Lower leg skin (tissue), 4 donors: ENCODE measurements at places on chromosomes 11 and 22.
A peak's percentile ranks its signal among the peaks of the same experiment; 100 is the strongest.

GRCh38 chr11:123581651-123582399 lies 72.6 kb downstream of the SCN3B start:
- no peak for DNase-seq

GRCh38 chr11:3050386-3051195 lies 6.6 kb downstream of the CARS1 start:
- no peak for DNase-seq

GRCh38 chr11:117020869-117021564 lies 77.2 kb downstream of the SIK3 start:
- DNase-seq, result no peak

DNA sequence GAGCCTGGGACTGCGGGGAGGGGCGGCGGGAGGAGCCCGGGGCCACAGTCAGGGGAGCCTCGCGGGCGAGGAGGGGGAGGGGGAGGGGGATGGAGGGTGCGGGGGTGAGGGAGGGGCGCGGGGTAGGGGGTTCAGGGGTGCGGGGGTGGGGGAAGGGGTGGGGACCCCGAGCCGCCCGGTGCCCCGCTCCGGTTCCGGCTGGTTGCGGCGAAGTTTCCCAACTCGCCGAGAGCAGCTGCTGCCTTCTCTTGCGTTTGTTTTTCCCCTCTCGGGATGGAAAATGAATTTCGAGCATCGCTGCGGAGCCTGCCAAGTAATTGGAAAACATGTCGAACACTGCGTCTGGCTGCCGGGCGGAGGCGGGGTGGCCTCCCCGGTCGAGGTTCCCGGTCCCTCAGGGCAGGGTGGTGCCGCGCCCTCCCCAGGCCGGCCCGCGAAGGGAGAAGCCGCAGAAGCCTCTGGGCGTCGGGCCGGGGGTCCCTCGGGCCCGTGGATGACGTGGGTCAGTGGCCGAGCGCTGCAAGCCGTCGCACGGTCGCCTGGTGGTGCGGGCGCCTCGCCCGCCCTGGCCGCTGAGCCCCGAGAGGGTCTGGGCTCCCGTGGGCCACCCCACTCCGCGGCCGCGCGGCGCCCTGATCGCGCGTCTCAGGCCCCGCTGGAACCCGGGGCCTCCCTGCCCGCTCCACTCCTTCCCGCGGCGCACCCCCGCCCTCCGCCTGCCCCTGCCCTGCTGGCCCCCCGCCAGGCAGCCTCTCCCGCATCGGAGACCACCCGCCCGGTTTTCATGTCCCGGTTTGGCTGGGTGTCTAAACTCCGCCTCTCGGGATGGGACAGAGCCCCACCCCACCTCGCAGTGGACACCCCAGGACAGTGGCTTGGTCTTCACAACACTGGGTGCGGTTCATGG lies 12.1 kb downstream of the SPATA19 start:
- DNase-seq, result no peak

DNA sequence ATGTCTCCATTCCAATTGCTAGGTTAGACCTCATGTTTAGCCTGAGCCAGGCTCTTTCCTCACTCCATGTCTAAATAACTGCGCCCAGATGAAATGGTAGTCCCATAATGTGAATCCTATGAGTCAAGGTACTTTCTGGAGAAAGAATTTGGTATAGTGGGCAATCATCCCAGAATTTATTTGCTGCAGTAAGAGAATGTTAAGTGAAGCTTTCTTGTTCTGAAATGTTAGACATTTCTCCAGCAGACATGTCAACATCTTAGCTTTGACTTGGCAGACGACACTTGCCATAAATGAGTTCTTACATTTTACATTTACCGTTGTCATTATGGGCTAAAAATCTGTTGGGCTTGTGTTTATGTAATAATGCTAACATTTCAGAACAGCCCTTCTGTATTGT lies 165.2 kb downstream of the PGR start:
- no peak for DNase-seq

DNA sequence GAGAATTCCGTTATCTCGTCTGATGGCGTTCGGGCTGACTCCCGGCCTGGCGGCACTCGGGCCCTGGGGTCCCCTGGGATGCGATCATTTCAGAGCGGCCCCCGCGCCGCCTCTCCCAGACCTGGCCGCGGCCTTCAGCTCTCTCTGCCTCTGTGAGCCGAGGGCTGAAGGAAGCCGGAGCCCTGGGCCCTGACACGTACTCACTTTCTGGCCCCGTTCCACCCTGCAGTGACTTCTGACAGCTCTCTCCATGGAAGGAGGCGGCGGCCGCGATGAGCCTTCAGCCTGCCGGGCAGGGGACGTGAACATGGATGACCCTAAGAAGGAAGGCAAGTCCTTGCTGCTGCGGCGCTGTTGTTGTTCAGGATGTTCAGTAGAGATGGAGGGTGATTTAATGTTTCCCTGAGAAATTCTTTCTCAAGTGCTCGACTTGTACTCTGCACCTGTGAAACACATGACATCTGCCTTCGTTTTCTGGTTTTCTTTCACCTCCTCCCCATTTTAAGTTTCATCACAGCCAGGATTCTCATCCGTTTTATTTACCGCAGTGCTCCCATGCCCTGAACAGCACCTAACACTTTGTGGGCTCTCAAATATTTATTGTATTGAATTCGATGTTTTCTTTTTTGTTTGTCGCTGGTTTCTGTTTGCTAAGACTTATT lies 612 bp downstream of the GTSE1 start:
- DNase-seq, result no peak

- DNase-seq, result no peak
Measured at GRCh38 chr11:128709402-128709801, 15.5 kb downstream of the FLI1 start.

- no peak for DNase-seq
Measured at GRCh38 chr11:122108192-122108799, 7.7 kb downstream of the BLID start.

GRCh38 chr22:23184764-23185113 lies 4.4 kb downstream of the BCR start:
- DNase-seq, result no peak

GRCh38 chr11:15258433-15259165 lies 143.9 kb downstream of the INSC start:
- DNase-seq, result no peak

DNA sequence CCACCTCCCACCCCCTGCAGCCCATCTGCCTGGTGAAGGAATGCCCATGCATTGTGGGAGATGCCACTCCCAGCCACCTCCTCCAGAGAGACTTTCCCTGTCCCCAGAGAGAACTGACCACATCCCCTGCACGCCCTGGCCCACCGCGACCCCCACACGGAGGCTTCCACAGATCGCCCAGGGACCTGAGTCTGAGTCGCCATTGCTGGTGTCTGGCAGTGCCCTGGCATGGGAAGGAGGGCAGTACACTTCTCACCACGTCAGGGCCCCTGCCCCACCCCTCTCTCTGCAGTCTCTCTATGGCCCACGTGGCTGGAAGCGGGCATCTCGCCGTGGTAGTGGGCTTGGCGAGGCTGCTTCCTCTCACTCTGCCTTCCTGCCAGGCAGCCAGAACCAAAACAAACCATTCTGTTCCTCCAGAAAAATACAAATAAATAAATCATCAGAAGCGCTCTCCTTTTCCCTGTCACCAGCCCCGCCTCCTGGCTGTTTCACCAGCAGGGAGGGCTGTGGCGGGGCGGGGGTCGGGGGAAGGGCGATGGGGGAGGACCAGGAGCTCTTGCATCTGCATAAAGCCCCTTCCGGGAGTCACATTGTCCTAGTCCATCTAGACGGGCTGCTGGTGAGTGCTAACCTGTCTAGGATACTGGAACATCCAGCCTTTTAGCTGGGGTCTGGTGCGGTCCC lies 20.9 kb downstream of the SHISAL1 start:
- no peak for DNase-seq

GRCh38 chr22:39489094-39490068 lies 12.7 kb upstream of the MIEF1 start:
- DNase-seq, result no peak

GRCh38 chr22:47943729-47944700 lies 1181.6 kb downstream of the TBC1D22A start:
- DNase-seq, result no peak

DNA sequence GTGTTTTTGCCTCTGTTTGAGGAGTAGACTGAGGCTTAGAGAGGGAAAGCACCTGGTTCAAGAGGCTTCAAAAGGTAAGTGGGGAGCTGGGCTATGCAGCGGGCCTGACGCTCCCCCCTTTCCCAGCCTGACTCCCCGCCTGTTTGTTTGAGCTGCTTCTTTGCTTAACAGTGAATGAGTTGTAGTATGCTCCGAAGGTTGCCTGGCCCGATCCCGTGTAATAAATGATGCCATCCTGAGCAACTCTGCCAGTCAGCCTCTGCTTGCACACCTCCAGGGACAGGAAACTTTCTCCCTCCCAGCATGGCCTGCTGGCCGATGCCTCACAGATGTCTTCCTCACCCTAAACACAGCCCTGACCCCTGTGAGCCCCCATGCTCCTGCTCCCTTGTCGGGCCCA lies 45.5 kb upstream of the TTLL12 start:
- no peak for DNase-seq

GRCh38 chr11:85779956-85780640 lies 30.8 kb downstream of the SYTL2 start:
- DNase-seq, result no peak

DNA sequence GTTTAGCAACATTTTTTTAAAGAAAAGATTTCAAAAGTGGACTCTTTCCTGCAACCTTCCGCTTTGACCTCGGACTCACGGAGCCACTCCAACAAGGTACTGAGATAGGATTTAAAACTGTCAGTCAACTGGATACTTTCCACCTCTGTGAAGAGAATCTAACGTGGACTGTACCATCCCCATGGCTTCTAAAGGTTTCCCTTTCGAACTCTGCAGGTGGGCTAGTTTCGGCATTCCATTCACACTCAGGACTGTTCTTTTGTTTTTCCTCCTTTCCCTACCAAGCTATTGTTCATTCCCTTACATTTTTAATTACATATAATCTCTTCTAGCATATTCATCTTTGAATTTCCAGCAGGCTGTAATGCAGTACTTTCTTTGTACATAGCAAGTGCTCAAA lies 88.5 kb upstream of the AKIP1 start:
- DNase-seq, result no peak

GRCh38 chr11:116176484-116177005 lies 596.2 kb downstream of the BUD13 start:
- DNase-seq, result peak; percentile 43

DNA sequence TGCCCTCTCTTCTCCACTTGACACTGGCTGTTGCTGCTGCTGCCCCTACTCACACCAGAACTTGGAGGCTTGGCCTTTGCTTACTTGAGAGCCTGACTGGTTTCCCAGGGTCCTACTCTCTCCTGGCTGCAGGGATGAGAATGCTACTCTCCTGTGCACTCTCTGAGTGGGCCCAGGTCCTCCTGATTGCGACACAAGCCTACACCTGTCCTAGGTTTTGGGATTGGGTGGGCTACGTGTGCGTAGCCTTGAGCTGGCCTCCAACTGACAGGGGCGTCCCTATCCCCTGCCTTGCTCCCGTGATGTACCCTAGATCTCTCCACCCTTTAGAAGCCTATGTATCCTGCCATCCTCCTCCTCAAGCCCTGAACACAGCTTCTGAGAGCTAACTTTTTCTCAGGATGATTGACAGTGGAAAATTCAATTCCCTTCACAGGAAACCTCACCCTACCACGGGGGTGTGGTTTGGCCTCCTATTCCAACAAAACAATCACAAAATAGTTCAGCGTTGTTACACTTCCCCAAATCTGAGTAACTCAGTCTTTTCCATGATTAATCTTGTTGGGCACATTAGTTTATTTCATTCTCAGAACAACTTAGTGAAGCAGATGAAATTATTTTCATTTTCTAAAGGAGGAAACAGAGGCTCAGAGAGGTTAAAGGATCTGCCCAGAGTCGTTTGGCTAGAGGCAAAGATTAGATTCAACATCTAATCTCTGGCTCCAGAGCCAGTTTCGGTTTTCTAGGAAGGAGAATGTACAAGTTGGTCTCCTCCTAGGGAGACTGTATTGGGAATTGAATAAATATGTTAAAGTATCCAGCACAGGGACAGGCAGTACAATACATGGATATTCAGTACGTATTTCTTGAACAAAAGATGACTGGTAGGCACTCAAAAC lies 17.6 kb upstream of the AMOTL1 start:
- DNase-seq, result no peak

DNA sequence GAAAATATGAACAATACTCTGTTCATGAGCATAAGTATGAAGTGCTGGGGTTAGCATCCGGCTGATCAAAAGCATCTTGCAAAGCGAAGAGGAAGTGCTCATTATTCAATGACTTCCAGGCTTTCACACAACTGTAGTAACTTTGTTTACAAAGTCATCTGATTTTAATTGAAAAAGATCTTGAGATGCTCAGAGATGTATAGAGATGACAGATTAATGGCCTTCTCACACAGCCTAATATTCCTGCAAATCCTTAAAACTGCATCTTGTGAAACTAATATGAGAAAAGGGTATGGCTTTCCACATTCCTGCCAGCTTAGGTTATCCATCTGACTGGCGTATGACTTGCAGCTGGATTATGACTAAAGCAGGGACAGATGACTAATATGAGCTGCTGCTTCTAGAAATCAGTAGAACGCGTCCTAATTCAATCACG lies 125.4 kb downstream of the CASP12 start:
- no peak for DNase-seq

GRCh38 chr22:48365386-48365785 lies 1462.3 kb downstream of the BRD1 start:
- peak; percentile 69 for DNase-seq

DNA sequence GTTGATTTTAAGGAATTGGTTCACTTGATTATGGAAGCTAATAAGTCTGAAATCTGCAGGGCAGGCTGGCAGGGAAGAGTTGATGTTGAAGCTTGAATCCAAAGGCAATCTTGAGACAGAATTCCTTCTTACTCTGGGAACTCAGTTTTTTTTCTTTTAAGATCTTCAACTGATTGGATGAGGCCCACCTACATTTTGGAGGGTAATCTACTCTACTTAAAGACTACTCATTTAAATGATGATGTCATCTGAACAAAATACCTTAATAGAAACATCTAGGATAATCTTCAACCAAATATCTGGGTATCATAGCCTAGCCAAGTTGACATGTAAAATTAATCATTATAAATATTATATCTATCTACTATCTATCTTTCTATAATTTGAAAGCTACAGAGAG lies 163.2 kb downstream of the PGR start:
- no peak for DNase-seq

GRCh38 chr11:111748035-111748804 lies 18.0 kb downstream of the PPP2R1B start:
- no peak for DNase-seq

- no peak for DNase-seq
Measured at GRCh38 chr11:32115446-32115845, 24.6 kb downstream of the RCN1 start.

- DNase-seq, result no peak
Measured at GRCh38 chr11:84829162-84829561, 798.0 kb downstream of the DLG2 start.

GRCh38 chr22:24901448-24901847 lies 45.0 kb downstream of the LHFPL7 start:
- no peak for DNase-seq

DNA sequence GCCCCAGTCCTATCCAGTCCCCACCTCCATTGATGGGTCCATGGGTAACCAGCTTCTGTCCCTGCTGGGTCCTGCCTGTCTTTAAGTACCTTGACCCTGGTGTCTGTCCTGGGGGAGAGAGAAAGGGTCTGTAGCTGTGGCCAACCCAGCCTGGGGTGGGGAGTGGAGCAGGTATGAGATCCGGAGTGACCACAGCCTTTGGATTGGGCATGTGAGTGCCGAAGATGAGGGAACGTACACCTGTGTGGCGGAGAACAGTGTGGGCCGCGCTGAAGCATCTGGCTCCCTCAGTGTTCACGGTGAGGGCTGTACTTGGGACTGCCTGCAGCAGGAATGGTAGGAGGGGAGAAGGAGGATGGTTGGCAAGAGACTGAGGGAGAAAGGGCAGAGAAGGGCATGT lies 5.2 kb downstream of the ROBO3 start:
- no peak for DNase-seq

- no peak for DNase-seq
Measured at GRCh38 chr11:110367571-110367970, 62.2 kb upstream of the FDX1 start.

- peak; percentile 48 for DNase-seq
Measured at GRCh38 chr22:29842740-29843139, 4.7 kb upstream of the ASCC2 start.
